ENCODE measurements at places on chromosomes 7 and 10.
A peak's percentile ranks its signal among the peaks of the same experiment; 100 is the strongest.

DNA sequence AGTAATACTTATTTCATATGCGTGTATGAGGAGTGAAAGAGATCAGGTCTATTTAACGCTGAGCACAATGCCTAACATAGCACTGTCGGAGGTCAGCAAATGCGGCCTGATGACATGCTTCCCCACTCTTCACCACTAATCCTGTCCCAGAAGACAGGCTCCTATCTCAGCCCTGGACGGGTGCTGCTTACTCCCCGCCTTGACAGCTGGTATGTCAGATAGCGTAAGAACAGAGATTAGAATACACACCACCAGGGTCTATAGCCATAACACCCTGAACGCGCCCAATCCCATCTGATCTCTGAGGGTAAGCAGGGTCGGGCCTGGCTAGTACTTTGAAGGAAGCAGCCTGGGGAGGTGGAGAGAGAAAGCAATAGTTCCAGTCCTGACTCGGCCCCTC, 32.3 kb upstream of the TM9SF3 start:
- DNase-seq, result no peak

DNA sequence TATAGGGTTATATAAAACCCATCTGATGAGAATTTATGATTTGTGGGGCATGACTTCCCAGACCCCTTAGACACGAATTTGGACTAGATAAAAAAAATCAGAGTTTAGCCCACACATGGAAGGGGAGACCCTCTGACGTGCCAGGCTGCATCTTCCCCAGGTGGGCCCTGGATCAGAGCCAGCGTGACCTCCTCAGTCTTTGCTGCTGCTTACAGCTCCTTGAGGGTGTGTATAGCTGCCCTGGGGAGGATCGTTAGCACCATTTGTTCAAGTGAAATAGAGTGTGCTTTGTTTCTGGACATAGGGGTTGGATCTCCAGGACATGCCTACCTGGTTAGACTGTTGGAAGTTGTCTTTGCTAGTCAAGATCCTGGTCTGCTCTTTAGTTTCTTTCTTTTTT, 54.2 kb downstream of the DOCK1 start:
- DNase-seq, result no peak

DNA sequence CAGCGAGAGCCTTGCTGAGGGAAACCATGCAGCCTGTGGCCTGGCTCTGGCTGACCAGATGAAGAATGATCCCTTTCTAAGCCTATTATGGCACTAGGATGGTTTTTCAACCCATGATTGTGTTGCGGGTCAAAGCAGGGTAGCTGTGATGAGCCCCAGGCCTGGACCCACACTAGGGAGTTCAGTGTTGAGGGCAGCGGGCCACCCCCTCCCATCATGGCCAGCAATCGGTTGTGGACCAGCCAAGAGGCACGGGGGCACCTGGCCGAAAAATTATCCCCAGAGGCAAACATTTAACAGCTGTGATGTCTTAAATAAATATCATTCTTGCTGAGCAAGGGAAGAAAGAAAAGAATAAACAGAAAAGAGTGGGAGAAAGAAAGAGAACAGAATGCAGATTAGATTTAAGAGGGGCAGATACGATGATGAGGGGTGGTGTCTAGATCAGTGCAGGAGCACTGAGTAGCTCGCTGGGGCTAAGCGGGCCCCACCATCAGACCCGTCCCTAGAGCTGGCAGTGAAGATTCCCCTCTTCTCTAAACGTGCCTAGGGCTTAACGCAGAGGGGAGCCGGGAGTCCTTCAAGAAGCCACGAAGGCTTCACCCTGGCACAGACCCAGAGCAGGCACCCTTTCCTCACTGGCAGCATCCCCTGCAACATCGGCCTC, 82.7 kb downstream of the SLC37A3 start:
- no peak for DNase-seq

DNA sequence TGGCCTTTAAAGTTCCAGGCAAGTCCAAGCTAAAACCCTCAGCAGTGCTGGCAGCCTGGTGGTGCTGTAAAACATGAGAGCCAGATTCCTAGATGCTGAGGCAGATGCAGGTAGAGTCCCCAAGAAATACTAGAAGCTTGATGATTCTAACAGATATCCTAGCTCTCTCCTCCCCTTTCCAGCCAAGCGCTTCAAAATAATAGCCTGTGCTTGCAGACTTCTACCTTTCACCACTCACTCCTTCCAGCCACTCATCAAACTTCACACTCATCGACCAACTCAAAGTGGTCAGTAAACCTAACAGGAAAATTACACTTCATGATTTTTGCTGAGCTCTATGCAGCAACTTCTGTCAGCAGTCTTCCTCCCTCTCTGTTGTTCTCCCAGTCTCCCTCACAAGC, 50.2 kb downstream of the LMBR1 start:
- DNase-seq, result no peak

- DNase-seq, result no peak
These were observed 254.6 kb downstream of the TSPAN12 start for GRCh38 chr7:120603366-120603765.

- no peak for DNase-seq
These were observed 2.4 kb upstream of the HOXA10 start for GRCh38 chr7:27176524-27176845.

GRCh38 chr10:72785409-72785808, 93.5 kb downstream of the MCU start:
- no peak for DNase-seq

DNA sequence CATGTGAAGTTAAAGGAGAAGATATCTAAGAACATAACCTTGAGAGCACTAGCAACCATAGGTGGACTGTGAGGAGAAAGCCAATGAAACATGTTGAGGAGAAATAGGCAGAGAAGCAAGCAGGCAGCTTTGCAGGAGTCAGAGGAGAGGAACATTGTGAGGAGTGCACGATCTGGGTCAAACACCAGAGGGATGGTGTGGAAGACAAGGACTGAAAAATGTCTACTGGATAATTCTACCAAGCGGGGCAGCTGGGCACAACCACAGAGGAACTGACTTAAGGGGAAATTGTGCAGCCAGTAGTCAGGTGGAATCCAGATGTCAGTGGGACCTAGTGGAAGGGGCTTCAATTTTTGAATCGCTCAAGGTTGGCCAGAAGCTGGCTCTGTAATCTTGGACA, 111.9 kb upstream of the LANCL2 start:
- DNase-seq, result no peak

- DNase-seq, result no peak
These were observed 3.9 kb upstream of the PVRIG start for GRCh38 chr7:100215895-100216294.

DNA sequence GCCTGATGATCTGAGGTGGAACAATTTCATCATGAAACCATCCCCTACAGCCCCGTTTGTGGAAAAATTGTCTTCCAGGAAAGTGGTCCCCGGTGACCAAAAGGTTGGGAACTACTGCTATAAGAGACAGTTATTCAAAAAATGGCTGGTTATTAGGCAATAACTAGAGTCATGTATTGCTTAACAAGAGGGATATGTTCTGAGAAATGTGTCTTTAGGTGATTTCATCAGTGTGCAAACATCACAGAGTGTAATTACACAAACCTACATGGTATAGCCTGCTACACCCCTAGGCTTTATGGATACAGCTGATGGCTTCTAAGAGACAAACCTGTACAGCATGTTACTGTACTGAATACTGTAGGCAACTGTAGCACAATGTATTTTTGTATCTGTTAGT, 71.3 kb upstream of the CSTF2T start:
- DNase-seq, result no peak

DNA sequence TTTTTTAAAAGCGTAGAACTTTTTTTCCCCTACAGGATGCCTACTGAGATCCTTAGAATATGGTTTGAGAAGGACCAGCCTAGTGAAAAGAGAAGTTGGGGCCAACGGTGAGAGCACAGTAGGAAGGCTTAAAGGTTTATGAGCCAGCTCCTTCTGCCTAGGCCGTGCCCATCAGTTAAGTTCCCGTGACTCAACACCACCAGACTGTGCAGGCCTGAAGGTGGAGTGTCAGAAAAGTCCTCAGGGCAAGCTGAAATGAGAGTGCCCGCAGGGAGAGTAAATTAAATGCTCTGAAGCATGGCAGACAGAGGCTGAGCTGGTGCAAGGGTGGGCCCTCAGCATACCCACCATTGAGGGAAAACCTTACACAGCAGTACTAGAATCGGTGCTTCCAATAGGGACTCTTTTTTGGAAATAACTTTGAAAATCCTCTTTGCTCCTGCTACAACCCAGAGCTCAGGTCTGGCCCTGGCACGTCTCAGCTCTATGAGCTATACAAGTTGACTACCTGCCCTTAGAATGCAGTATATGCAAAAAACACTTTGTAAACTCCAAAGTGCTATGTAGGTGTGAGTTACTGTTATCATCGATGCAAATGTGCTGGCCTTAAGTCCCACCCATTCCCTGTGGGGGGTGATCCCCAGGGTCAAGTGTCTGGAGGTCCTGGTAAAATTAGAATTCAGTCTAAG, 15.2 kb upstream of the C10orf67 start:
- no peak for DNase-seq

DNA sequence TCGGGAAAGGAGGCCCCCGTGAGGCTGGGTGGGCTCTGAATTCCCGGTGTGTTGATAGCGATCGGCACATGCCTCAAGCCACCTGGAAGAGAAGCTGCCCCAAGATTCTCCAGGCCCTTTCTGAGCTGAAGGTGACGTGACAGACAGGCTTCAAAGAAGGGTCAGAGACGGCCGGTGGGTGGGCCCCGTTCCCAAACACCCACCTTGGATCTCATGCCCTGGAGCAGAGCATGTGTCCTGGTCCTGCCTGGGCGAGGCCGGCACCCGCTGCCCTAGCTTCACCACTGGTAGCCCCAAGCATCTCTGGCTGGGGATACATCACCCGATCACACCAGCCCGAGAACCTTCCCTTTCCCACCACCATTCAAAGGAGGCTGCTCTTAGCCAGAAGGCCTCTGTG, 399.0 kb downstream of the DNAJB6 start:
- no peak for DNase-seq

GRCh38 chr10:7411671-7412128, 866 bp upstream of the SFMBT2 start:
- DNase-seq, result peak; percentile 22

DNA sequence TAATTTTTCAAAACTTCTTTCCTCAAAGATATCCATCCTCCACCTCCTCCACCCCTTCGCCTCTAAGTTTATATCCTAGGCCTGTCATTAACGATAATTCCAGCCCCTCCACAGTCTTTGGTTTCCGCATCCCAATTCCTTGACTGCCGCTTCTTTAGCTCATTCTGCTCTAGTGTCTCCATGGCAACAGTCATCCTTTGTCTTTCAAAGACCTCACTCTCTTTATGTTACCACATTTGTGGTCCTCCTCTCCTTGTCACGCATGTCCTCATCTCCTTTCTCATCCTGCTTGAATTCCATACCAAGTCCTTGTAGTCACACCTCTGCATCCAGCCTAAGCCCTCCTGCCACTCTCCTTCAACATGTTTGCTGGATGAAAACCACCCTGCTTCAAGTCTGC, 511.2 kb upstream of the KLF6 start:
- no peak for DNase-seq

DNA sequence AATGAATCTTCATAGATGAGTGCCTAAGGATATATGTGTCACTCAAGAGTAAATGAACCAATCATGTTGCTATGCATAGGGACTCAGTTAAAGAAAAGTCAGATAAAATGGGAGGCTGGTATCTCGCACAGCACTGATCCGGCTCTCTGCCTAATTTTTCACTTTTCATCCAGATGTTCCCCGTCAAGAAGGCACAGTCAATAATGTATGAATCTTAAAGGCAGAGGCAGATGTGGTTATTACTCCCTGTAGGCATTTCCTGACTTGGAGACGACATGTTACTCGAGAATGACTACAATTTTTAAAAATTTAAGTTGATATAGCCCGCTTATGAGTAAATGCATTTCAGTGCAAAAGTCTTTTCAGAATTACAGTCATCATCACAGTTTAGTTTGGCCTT, 113.6 kb downstream of the TBXAS1 start:
- no peak for DNase-seq
